ENCODE measurements at places on chromosomes 2 and 18.

- H3K27ac ChIP-seq: no peak overlapping the region
- H3K4me1 ChIP-seq: no peaks in the 10 kb centered on the region
- H3K27me3 ChIP-seq: no peaks in the 10 kb centered on the region
- no peaks in the 10 kb centered on the region for H3K36me3 ChIP-seq
- no peak for DNase-seq
- H3K4me3 ChIP-seq: no peak overlapping the region
Measured at GRCh38 chr2:193810533-193810932, 1615.8 kb upstream of the TMEFF2 start.

DNA sequence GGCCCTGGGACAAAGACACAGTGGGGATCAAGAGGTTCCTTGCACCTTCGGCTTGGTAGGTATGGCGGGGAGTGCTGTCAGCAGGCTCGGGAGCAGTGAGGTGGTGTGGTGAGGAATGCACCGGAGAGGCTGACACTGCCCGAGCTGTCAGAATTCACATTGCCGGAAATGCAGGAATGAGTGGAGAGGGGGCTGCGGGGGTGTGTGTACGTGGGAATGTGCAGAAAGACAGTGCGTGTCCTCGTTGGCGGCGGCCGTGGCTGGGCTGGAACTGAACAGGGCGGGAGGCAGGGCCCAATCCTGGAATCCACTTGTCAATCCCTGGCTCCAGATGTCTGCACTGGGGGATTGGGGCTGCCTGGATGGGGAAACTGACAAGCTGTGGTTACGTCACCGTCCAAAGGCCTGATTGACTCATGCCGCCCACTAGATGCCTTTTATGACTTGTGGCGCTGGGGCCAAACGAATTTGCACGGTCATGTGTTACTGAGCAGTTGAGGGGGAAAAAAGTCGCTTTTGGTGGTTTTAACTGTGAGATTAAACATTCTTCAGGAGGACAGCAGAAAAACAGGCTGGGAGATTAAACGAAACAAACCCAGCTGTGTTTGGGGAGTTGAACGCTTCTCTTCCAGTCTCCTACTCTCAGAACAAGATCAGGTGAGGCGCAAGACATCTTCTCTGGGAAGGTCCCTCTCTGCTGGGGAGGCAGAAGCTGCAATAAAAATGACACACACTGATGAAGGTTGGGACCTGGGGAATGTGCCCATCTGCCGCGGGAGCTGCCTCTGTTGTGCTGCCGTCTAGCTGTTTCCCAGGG lies 189.4 kb upstream of the GLI2 start:
- H3K36me3 ChIP-seq: no peaks in the 10 kb centered on the region
- peaks cover 3% of the 10 kb centered on the region for H3K27me3 ChIP-seq
- no peak for DNase-seq
- no peak overlapping the region for H3K4me3 ChIP-seq
- H3K27ac ChIP-seq: no peak overlapping the region

- DNase-seq: no peak
- H3K27ac ChIP-seq: peak overlapping the region; percentile 53
- peaks cover 47% of the 10 kb centered on the region for H3K27me3 ChIP-seq
- H3K36me3 ChIP-seq: peaks cover 8% of the 10 kb centered on the region
- H3K4me3 ChIP-seq: peak overlapping the region; percentile 2
Measured at GRCh38 chr18:63102941-63103744, 216.4 kb downstream of the BCL2 start.

GRCh38 chr2:12819103-12819475 lies 102.4 kb downstream of the TRIB2 start:
- peaks cover 2% of the 10 kb centered on the region for H3K4me1 ChIP-seq
- no peak for DNase-seq

GRCh38 chr2:110946902-110947301 lies 173.8 kb upstream of the BCL2L11 start:
- H3K27ac ChIP-seq: no peak overlapping the region
- no peaks in the 10 kb centered on the region for H3K4me1 ChIP-seq
- peaks cover 19% of the 10 kb centered on the region for H3K27me3 ChIP-seq
- DNase-seq: no peak

DNA sequence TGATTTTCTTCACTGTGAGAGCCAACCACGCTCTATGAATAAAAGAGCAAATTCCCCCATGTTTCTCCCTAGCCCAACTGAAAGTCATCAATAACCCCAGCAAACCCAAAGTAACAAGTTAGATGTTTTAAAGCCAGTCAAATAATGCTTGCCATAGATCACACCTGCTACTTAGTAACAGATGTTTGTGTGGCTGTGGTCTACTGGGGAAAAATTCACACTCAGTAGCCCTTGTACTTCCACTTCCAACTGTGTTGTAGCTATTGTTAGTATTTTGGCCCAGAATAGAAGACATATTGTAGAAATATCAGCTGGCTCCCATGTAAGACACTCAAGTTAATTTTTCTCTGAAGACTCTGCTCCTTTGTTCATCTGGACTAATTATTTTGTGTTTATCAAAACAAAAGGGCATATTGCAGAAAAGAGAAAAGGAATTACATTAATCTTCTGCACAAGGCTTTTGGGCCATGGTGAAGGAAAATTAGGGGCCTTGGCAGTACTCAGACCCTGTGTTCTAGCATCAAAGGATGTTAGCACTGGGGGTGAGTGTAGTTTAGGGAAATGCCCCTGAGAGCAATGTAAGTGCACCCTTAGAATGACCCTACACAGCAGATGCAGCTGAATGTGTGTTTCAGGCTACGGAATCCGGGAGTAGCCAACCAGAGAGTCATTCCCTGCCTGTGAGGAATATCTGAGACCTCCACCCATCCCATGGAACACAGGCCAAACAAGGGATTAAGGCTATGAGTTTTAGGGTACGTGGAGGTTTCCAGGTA lies 521.9 kb downstream of the EPHA4 start:
- no peaks in the 10 kb centered on the region for H3K36me3 ChIP-seq
- no peak overlapping the region for H3K4me3 ChIP-seq
- no peaks in the 10 kb centered on the region for H3K4me1 ChIP-seq
- no peaks in the 10 kb centered on the region for H3K27me3 ChIP-seq
- DNase-seq: no peak

GRCh38 chr2:96271995-96272394 lies 6.0 kb downstream of the CIAO1 start:
- H3K4me3 ChIP-seq: no peak overlapping the region
- no peaks in the 10 kb centered on the region for H3K27me3 ChIP-seq
- H3K27ac ChIP-seq: no peak overlapping the region

- H3K4me3 ChIP-seq: no peak overlapping the region
- H3K4me1 ChIP-seq: no peaks in the 10 kb centered on the region
- H3K27ac ChIP-seq: no peak overlapping the region
- DNase-seq: no peak
Measured at GRCh38 chr18:44590956-44591670, 89.6 kb upstream of the SETBP1 start.

DNA sequence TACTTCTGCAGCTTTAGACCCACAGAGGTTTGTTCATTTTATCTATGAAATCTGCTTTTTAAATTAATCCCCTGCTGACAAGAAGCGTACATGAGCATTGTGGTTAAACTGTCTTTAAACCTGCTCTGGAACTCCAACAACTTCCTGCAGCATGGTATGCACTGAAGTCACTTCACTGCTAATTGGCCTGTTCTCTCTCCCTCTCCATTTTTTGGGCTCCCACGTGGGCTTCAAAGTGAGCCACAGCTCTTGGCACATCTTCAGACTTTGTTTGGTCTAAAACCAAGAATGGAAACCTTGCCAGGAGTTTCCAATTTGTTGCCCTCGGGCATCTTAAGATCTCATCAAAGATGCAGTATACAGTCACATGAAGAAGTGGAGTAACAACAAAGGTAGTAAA lies 311.4 kb downstream of the LRRTM1 start:
- no peaks in the 10 kb centered on the region for H3K36me3 ChIP-seq
- H3K27ac ChIP-seq: no peak overlapping the region
- DNase-seq: no peak
- no peaks in the 10 kb centered on the region for H3K27me3 ChIP-seq

DNA sequence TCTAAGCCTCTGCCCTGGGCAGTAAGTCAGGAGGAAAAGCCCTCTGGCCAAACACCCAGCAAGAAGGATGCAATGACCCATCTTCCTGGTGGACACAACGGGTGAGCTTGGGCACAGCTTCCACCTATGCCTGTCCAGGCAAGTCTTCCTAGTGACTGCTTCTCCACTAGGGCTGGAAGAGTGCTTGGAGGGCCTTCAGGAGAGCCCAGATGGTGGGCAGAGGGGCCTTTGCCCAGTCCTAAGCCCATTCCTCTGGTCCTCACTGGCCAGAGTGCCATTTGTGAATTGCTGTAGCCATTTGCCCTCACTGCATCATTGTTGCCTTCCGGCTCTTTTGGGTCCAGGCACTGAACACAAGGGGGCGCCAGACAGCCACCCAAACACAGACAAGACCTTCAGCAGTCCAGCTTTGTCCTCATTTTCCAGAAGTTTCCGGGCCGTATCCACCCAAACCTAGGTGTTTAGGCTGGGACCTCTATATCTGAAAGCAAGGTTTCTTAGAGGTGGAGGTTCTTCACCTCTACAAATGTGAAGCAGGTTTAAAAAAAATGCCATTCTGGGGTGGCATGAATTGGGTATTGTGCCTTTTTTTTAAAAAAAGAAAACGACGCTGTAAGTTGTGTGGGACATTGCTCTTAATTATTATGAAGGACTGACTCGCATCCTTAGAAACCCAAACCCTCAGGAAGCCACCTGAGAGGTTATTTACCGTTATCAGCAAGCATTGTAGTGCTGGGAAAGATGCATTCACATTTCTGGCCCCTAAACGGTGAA lies 29.5 kb downstream of the PAX8 start:
- peaks cover 12% of the 10 kb centered on the region for H3K36me3 ChIP-seq
- no peak overlapping the region for H3K4me3 ChIP-seq
- peaks cover 53% of the 10 kb centered on the region for H3K4me1 ChIP-seq

DNA sequence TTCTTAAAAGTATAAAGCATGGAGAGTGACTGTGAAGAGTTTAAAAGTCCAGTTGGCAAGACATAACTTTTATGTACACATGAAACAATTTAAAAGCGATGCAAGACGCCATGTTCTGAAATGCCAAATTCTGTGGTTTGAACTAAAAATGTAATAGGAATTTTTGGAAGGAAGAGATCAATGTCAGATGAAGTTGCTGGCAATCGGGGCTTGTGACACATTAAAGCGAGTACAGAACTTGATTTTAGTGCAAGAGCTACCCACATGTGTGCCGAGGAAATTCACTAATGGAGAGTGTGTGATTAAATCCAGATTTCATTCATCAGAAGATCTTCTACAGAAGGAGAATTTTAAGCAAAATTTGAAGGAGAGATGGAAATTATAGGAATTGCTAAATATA lies 220.2 kb upstream of the CCDC68 start:
- H3K4me1 ChIP-seq: no peaks in the 10 kb centered on the region
- DNase-seq: no peak
- H3K4me3 ChIP-seq: no peak overlapping the region

DNA sequence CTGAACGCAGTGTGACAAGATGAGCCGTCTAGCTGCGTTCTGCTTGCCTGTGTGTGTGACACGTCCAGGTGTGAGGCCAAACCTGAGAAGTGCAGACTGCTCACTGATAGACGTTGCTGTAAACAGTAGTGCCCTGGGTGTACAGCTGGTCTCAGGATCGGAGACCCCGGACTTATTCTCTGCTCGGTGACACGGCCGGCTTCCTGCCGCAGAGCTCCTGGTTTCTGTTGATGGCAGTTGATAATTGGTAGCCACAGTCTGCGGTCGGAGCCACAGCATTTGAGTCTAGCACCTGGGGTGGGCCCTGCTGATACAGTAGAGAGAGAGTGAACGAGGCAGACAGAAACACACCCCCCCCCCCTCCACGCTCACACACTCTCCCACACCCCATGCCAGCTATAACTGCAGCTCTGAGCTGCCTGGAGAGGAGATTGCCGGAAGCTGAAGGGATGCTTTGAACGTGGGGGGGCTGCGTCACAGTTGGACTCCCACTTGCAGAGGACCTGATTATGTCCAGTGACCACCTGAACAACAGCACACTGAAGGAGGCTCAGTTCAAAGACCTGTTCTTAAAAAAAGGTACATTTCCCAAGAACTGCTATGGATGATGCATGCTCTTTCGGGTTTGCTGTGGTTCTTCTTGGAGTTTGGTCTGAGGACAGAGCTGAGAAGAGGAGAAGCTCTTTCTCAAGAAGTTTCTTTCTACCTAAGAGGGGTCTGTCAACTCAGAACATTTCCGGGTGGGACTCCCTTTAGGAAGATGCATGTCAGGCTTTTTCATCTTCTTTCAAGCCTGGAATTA lies 114.0 kb downstream of the FAM210A start:
- H3K27ac ChIP-seq: peak overlapping the region; percentile 99
- H3K36me3 ChIP-seq: peaks cover 7% of the 10 kb centered on the region
- peak; percentile 95 for DNase-seq
- no peaks in the 10 kb centered on the region for H3K27me3 ChIP-seq
